Fibroblast of upper back skin (primary cell): ENCODE measurements at places on chromosomes 4 and X.

- no peak for DNase-seq
These were observed 1191.8 kb downstream of the ARAP2 start for GRCh38 chr4:35052546-35052945.

DNA sequence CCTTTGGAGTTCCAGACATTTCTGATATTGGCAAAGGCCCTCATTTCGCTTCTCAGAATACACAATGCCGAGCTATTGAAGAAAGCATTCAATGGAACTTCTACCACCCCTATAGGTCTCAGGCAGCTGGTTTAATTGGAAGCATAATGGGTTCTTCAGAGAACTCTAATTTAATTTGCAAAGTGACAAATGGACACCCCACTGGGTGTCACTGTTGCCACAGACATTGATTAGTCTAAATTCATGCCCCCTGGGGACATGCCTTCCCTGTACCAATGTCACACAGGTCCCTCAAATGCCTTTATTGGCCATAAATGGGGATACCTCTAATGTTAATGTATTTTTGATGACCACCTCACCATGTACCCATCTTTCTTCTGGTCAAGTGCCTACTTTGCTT is 22.9 kb upstream of the TMEM255A start:
- DNase-seq: no peak

- no peak for DNase-seq
These were observed 30.8 kb upstream of the GPR78 start for GRCh38 chr4:8549352-8549931.

- DNase-seq: peak; percentile 73
These were observed 34.6 kb upstream of the SORBS2 start for GRCh38 chr4:185846505-185847150.

DNA sequence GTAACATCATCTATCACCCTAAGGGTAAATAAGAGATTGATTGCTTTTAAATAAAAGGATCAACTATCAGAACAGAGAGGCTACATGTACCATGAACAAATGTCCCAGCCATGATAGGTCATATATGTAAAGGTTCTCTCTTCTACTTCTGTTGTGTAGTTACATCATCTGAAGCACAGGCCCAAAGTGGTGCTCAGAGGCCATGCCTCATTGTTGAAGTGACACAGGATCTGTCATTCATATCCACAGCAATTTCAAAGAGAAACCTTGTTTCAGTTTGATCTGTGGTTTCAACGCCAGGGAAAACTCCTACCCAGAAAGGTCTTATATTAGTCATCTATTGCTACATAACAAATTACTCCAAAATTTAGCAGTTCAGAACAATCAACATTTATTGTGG is 269.2 kb upstream of the MAOA start:
- DNase-seq: no peak

- no peak for DNase-seq
These were observed 59.7 kb downstream of the TNIP2 start for GRCh38 chr4:2696423-2696822.

- DNase-seq: no peak
These were observed 790 bp upstream of the HHIP start for GRCh38 chr4:144645102-144645630.

DNA sequence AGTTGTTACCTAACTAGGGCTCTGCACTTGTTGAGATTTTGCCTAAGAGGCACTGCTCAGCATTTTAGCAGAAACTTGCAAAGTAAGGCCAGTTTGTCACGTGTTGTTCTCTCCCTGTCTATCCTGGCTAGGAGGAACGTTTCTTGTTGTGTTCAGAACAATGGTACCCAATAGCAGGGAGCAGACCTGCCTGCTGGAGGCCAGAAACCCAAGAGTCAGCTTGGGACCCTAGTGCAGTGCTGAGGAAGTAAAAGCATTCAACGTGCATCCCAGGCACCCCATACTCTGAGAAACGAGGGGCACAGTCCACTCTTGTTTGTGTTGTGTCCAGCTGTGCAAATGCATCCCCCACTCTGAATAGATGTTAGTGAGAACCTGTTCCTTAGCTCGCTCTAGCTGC is 42.4 kb downstream of the SOD3 start:
- no peak for DNase-seq
